ENCODE measurements at places on chromosomes 6 and 20.

GRCh38 chr20:19706463-19706862 lies 51.6 kb upstream of the RIN2 start:
- no peak for DNase-seq

DNA sequence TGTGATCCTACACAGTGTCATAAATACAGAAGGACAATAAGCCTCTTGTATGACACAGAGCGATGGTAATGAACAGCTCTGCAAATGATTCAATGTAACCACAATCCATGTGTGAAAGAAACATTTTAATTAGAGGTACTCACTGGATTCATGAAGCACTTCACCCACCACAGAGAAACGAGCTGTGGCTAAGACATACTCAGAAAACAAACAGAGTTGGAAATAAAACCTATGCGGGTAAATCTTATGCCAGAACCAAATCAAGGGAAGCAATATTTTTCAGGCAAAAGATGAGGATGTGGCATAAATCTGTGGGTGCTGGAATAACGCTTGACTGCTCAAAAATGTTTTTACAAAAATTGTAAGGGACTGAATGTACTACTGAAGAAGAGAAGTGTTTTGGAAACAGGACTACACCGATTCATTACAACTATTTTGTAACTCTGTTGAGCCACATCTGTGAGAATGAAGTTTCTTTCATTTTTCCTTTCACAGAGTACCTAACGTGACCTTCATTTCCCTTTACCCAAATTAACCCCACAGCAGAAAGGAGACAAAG lies 112.1 kb downstream of the WDR27 start:
- peak; percentile 66 for DNase-seq

- DNase-seq, result no peak
Observed at GRCh38 chr6:9554323-9554722, 860.6 kb downstream of the TFAP2A start.

GRCh38 chr20:43975096-43975768 lies 60.6 kb downstream of the TOX2 start:
- no peak for DNase-seq

DNA sequence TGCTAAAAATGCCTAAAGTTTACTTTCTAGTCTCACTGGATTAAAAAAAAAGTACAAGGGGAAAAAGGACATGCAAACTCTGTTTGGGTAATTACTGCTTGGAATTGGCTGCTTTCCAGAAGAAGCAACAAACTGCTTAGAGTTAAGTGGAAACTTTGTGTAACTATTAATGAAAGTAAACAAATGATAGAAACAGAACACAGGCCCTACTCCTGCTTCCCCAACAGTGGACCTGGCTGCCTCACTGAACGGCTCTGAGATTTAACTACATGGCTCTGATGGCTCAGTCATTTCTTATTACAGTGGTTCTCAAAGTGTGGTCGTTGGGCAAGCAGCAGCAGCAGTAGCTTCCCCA lies 108.5 kb downstream of the MAN1A1 start:
- no peak for DNase-seq

- DNase-seq, result no peak
Observed at GRCh38 chr20:11143481-11143880, 469.7 kb upstream of the JAG1 start.

- no peak for DNase-seq
Observed at GRCh38 chr6:119012521-119012920, 65.9 kb downstream of the FAM184A start.

DNA sequence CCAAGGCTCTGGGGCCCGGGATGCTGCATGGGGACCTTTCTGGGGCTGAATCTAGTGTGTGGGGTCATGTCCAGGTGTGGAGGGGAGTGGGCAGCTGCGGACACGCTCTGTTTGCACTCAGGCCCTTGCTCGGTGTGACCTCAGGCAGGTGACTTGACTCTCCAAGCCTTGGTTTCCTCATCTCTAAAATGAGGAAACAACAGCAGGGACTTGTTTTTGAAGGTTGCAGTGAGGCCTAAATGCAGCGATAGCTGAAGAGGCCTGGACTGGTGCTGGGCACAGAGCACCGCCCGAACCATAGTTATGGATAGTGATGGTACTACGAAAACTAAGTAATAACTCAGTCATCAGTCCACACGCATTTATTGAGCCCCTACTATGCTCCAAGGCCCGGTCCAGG lies 91.8 kb downstream of the NOL4L start:
- no peak for DNase-seq
